ENCODE measurements at places on chromosomes 5 and 9. TPM values are rescaled to one million over a fixed set of nuclear protein-coding genes. Genes with fewer than 3 reads are reported as not detected.

Gene PHF24
- not detected for total RNA-seq

Gene BARHL1
- total RNA-seq: not detected

Gene LYSMD3
- total RNA-seq: 27.6 TPM

Gene GPR107
- total RNA-seq: 19.2 TPM

DNA sequence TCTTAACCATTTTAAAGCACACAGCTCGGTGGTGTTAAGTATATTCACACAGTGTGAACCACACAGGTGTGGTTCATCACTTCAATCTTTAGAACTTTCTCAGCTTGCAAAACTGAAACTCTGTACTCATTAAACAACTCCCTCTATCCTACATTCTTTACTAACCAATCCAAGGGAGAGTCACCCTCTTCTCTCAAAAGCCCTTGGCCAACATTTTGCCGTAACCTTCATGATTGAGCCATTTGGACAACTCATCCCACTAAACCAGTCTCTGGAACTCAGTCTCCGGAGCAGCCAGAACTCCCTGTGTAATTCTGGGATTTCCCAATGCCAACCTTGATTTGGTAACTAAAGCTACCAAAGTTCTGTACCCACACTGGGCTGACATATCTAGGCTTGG is 84.7 kb downstream of the TTC39B start:
- H3K27ac ChIP-seq: no peak overlapping the region
- no peaks in the 10 kb centered on the region for H3K27me3 ChIP-seq
- no peak for DNase-seq
- H3K36me3 ChIP-seq: peaks cover 19% of the 10 kb centered on the region
- H3K4me1 ChIP-seq: no peaks in the 10 kb centered on the region

- DNase-seq: no peak
- H3K4me1 ChIP-seq: peaks cover 13% of the 10 kb centered on the region
- H3K27me3 ChIP-seq: no peaks in the 10 kb centered on the region
- no peak overlapping the region for H3K27ac ChIP-seq
- H3K36me3 ChIP-seq: no peaks in the 10 kb centered on the region
- no peak overlapping the region for H3K4me3 ChIP-seq
These were observed 25.0 kb upstream of the MATR3 start for GRCh38 chr5:139268364-139269202.

DNA sequence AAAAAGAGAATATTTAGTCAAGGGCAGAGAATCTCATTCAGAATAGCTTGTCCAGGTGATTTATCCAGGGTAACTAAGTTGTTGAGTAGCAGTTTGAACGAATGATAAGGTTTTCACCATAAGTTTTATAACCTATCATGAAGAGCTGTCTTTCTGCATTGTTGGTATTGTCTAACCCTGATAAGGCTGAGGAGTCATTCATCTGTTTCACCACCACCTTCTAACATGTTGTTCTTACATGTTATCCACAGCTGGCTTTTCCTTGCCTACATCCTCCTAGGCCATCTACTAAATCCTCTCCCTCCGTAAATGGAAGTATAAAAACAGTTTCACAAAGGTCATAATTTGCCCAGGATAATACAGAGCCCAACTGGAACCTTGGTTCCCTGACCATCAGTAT is 24.1 kb downstream of the ZNF462 start:
- DNase-seq: no peak
- no peak overlapping the region for H3K27ac ChIP-seq
- H3K4me1 ChIP-seq: no peaks in the 10 kb centered on the region
- no peaks in the 10 kb centered on the region for H3K36me3 ChIP-seq

GRCh38 chr9:68530618-68531017 is 10.1 kb downstream of the TMEM252 start:
- no peaks in the 10 kb centered on the region for H3K36me3 ChIP-seq
- H3K4me1 ChIP-seq: no peaks in the 10 kb centered on the region
- no peaks in the 10 kb centered on the region for H3K27me3 ChIP-seq
- no peak overlapping the region for H3K4me3 ChIP-seq

DNA sequence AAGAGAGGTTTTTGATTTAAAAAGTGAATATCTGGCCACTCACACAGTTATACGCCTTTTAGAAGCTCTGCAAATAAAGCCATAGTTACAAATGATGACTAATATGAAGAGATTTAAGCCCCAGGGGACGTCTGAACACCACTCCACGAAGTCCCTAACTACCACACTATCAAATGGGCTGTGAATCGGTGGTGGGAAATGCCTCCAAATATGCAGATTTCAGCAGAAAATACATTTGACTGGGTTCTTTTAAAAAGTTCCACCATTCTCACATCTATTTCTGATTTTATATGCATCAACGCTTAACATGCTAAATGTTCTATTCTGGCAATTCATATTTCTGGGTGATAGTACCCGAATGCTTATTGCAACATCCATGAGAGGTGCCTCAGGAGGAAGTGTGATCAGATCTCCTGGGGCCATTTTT is 22.5 kb downstream of the TICAM2 start:
- H3K36me3 ChIP-seq: no peaks in the 10 kb centered on the region
- no peak overlapping the region for H3K4me3 ChIP-seq
- H3K27ac ChIP-seq: no peak overlapping the region
- no peaks in the 10 kb centered on the region for H3K4me1 ChIP-seq
- DNase-seq: no peak

DNA sequence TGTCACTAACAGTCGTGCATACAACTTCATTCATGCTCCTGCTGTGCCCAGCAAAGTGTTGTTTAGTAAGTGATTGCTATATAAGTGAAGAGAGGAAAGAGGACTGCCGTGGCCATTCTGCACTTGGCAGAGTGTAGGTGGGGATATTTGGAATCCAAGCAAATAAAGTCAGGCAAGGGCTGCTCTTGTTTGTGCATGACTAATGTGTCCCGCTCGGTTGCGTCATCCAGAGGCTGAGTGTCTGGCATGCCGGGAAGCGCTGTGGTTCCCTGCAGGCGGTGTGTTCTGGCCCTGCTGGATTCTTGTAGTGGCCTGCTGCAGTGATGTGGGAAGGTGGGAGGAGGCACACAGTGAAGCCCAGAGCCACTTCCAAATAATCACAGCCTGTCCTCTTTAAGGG is 136.9 kb upstream of the ANKH start:
- no peak for DNase-seq
- no peaks in the 10 kb centered on the region for H3K27me3 ChIP-seq
- H3K27ac ChIP-seq: no peak overlapping the region
- no peak overlapping the region for H3K4me3 ChIP-seq

DNA sequence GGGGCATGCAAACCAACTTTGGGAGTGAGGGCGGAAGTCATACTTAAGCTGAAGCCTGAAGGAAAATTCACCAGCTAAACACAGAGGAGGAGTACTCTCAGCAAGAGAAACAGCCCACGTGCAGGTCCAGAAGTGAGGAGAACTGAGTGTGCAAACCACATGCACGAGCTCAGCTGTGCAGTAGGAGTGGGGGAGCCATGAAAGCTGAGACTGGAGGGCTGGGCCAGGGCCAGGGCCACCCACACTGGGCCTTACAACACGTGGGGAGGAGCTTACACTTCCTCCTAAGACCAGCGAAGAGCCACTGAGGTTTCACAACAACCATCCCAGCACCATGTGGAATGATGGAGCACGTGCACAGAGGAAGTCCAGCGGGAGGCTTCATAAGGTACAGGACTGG is 9.3 kb upstream of the WWC1 start:
- H3K4me3 ChIP-seq: no peak overlapping the region
- no peaks in the 10 kb centered on the region for H3K27me3 ChIP-seq
- DNase-seq: no peak
- H3K4me1 ChIP-seq: no peaks in the 10 kb centered on the region

DNA sequence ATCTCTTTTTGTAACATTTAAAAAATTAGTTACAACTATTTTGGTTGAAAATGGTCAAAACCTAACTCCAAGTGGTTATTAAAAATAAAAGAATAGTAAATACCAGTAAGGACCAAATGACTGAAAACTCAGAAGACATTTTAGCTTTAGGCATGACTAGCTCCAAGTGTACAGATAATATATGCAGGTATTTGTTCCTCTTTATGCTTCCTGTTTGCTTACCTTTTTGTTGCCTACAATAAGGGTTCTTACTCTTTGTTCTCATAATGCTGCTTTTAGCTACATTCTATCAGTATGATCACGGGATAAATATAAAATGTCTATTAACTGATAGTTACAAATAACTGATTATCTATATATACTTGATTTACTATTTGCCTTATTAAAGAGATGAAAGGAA is 259.6 kb downstream of the CDH12 start:
- no peaks in the 10 kb centered on the region for H3K36me3 ChIP-seq
- H3K4me3 ChIP-seq: no peak overlapping the region
- no peak for DNase-seq
- H3K4me1 ChIP-seq: no peaks in the 10 kb centered on the region
- H3K27me3 ChIP-seq: no peaks in the 10 kb centered on the region

DNA sequence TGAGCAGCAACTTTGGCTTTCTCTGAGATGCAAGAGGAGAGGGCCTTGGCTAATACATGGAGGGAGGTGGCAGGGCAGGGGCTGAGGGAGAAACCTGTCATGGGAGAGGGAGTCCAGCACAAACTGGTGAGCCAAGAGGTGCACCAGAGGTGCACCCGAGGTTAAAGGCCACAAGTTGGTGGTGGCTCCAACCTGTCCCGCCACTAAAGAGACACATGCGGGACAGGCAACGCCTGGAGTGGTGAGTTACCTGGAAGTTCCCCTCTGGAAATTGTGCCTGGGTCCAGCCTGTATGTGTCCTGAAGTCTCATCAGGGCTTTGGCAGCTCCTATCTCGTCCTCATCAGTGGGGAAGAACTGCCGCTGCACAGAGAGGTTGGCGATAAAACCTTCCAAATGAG is 14.0 kb downstream of the P4HA2 start:
- no peaks in the 10 kb centered on the region for H3K36me3 ChIP-seq
- H3K4me1 ChIP-seq: no peaks in the 10 kb centered on the region
- H3K27ac ChIP-seq: no peak overlapping the region
- no peak overlapping the region for H3K4me3 ChIP-seq

DNA sequence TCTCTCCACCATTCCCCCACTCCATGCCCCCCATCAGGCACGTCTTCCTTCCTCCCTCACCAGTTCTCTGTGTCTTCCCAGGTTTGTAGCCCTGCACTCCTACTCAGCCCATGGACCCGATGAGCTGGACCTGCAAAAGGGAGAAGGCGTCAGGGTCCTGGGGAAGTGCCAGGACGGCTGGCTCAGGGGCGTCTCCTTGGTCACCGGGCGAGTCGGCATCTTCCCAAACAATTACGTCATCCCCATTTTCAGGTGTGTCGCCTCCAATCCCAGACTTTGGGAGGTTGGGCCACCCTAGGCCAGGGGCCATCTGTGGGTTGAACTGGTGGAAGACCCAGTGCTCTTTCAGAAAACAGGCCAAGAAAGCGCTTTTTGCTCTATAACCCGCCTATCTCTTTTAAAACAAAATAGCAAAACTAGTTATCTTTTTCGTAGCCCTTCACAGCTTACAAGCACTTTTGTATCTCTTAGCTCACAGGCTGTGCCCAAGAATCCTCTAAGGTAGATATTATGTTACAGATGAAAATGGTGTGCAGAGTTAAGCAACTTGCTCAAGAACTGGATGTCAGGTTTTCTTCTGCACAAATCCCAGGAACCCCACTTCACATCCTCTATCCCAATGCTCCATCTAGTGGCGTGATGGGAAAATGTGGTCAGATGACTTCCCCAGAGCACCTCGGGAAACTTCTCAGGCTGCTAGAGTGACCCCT is 56.2 kb downstream of the PLAC8L1 start:
- H3K4me3 ChIP-seq: no peak overlapping the region
- H3K27ac ChIP-seq: no peak overlapping the region
- H3K36me3 ChIP-seq: no peaks in the 10 kb centered on the region
- peaks cover 2% of the 10 kb centered on the region for H3K27me3 ChIP-seq
- DNase-seq: no peak
- H3K4me1 ChIP-seq: no peaks in the 10 kb centered on the region

DNA sequence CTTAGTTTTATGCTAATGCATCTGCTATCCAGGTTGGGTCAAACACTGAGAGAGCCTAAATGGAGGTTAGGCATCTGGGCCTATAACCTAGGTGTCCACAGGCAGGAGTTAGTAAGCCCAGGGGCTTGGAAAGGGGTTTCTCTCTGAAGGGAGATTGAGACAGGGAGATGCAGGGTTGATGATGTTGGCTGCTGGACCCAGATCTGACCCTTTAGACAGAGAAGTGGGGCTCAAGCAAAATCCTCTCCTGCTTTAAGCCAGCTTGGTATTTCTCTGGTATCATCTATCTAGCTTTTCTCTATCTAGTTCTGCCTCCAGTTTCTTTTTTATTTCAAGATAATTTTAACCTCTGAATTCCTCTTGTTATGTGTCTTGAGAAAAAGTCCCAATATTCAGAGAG is 18.3 kb upstream of the ANKRD55 start:
- H3K4me3 ChIP-seq: no peak overlapping the region
- H3K27ac ChIP-seq: no peak overlapping the region

- H3K4me1 ChIP-seq: no peaks in the 10 kb centered on the region
- no peaks in the 10 kb centered on the region for H3K36me3 ChIP-seq
- H3K27me3 ChIP-seq: no peaks in the 10 kb centered on the region
- DNase-seq: no peak
These were observed 15.3 kb downstream of the SUSD1 start for GRCh38 chr9:112159781-112160180.

- peaks cover 75% of the 10 kb centered on the region for H3K4me1 ChIP-seq
- H3K27ac ChIP-seq: peak overlapping the region; percentile 57
- H3K36me3 ChIP-seq: no peaks in the 10 kb centered on the region
- peak overlapping the region; percentile 87 for H3K4me3 ChIP-seq
- peak; percentile 52 for DNase-seq
These were observed 5.0 kb upstream of the RNF44 start for GRCh38 chr5:176542135-176542595.

DNA sequence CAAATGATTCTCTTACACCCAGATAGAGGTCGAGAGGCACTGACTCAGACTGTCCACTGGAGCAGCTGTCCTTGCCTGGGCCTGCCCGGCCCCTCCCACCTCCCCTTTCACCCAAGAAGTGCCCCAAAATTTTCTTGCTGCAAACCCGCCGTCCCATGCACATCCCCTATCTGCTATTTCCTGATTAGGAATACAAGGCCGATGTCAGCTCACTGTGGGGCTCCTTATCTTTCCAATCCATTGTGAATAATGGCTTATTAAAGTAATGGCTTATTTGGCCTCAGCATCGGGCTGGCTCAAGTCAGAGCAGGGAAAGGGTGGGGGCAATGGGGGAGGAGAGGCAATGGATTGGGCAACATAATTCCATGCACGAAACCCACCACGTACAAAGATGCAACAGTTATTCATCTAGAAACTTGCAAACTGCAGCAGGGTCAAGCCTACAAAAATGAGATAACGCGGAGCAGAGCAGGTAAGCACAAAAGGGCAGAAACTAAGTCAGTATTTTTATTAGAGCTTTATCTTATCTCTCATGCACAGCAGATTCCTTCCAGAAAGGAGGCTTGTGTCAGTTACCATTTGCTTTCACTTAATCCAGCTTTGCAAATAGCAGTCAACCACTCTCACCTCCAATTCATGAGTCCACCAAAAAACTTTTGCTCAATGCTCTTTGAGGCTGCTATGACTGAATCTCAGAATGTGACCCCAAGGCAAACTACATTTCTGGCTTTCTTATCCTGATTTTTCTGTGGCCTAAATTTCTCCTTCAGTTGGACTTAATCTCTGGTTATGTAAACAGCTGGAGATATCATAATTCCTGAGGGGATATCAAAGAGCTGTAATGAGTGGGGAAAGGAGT is 138.2 kb upstream of the OSMR start:
- H3K27ac ChIP-seq: no peak overlapping the region
- DNase-seq: no peak
- H3K27me3 ChIP-seq: no peaks in the 10 kb centered on the region
- H3K36me3 ChIP-seq: no peaks in the 10 kb centered on the region

- H3K36me3 ChIP-seq: no peaks in the 10 kb centered on the region
- H3K27ac ChIP-seq: no peak overlapping the region
- DNase-seq: no peak
- no peaks in the 10 kb centered on the region for H3K4me1 ChIP-seq
These were observed 39.6 kb upstream of the TRIM32 start for GRCh38 chr9:116647515-116647809.
